ENCODE measurements at places on chromosomes 3 and 15. TPM values are rescaled to one million over a fixed set of nuclear protein-coding genes. Genes with fewer than 3 reads are reported as not detected.

The POPDC2 gene
- 586 TPM for total RNA-seq

The PLOD2 gene
- total RNA-seq, result 19.2 TPM

GRCh38 chr3:36060950-36061349 is 319.4 kb upstream of the STAC start:
- no peak for DNase-seq

- no peak for DNase-seq
Measured at GRCh38 chr3:13715167-13715954, 164.5 kb downstream of the WNT7A start.

DNA sequence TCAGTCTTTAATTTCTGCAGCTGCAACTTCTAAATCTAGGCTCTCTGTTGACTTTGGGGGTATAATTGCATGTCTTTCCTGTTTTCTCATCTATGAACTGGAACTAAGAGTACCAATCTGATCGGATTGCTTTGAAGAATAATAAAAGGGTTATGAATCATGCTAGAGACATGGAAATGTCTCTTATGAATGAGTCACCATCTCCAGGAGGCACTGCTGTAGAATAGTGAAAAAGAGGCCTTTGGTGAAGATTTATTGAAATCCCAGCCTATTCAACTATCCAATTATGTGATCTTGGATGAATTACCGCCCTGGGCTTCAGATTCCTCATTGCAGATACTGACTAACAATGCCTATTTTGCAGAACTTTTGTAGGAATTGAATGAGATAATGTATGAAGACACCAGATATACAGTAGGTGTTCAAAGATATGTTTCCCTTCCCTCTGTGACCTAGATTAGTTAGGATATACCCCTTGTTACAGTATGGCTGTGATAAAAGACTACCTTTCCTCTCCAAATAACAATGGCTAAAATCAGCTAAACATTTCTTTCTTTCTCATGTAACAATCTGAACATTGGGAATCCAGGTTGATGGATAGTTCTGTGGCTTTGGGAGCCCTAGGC is 11.5 kb upstream of the CMTM8 start:
- no peak for DNase-seq
